Spleen (tissue), 13 donors: ENCODE measurements at places on chromosomes 16 and 17. TPM values are rescaled to one million over a fixed set of nuclear protein-coding genes. Genes with fewer than 3 reads are reported as not detected.

- DNase-seq = no peak
Observed at GRCh38 chr17:4945944-4946280, 2.4 kb downstream of the PFN1 start.

GRCh38 chr17:50270435-50271362 is 3.6 kb upstream of the TMEM92 start:
- DNase-seq = peak; percentile 71

DNA sequence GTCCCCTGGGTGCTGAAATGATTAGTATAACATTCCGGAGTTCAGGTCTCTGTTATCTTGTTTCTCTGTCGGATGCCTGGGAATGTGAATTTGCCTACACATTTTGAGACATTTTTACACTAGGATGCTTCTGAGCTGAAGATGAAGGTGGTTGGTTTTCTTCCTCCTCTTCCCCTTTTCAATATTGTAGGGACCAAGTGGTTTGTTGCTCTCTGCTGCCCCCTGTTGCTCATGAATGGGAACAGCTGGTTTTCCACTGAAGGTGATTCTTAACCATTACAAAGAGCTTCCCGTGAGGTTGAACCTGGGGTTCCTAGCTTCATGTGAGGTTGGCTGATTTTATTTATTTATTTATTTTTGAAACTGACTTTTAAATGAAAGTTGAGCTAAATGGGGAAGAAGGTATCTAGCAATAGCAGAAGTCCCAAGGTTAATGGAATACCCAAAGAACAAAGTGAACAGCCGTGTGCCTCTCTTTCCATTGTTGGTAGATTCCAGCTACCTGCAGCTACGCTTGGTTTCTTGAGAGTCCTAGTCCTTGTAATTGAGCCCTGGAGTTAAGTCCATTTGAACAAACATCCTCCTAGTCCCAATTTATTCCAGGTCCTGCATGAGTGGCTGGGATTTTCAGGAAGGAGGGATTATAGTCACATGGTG is 983.9 kb upstream of the EEF2KMT start:
- no peak for DNase-seq

GRCh38 chr17:4488989-4489595 is 9.6 kb upstream of the SPNS2 start:
- DNase-seq = no peak

- no peak for DNase-seq
Observed at GRCh38 chr16:16027728-16028310, 78.4 kb downstream of the ABCC1 start.

- DNase-seq = no peak
Observed at GRCh38 chr16:15701367-15701766, 51.3 kb downstream of the NDE1 start.

DNA sequence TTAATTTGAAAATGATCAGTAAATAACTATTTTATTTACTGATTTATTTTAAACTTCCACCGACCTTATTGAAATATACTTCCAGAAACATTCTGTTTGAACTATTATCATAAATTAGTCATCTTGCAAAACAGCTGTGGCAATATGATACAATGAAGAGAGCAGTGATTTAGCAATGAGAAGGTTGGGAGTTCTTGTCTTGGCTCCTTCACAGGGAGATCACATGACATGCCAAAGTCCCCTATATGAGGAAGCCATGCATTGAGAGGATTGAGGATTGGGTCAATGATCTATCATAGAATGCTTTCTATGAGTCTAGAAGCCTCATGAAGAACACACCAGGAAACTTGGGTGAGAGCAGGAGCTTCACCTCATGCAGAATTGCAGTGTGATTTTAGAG is 222.7 kb downstream of the LGALS9B start:
- no peak for DNase-seq

DNA sequence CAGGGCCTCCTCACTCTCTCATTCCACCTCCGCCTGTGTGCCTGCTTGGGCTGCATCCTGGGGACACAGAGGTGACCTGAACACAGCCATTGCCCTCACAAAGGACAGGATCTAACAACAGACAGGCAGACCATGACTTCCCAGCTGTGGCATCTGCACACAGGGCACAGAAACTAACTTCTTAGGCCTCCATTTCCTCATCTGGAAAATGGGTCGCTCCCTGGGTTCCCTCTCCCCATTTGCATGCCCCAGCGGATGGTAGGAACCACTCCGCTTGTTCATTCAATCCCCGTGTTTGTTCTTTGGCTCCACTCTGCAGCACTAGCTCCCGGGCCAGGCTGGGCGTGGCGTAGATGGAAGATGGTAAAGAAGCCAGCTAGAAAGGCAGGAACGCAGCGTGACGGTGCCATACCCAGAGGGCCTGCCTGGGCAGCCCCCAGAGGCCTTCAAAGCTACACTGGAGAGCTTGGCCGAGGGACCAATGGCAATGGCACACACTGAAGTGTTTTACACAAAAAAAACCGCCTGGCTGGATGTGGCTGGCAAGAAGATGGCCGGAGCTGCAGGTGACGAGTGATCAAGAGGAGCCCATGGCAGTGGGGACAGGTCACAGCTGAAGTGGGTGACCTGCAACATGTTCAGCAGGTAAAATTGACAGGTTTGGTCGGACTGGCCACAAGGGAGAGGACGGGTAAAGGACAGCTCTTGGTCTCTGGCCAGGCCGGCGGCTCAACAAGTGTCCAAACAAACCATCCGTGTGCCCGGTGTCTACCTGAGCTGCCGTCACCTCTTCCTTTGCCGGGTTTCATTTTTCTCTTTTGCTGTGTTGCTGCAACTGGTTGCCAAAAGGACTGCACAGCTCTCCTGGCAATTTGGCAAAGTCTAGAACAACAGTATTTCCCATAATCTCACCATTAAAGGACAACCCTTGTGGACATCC is 66.9 kb downstream of the SOCS1 start:
- DNase-seq = no peak

GRCh38 chr17:50440172-50440837 is 14.3 kb downstream of the ACSF2 start:
- DNase-seq = no peak

DNA sequence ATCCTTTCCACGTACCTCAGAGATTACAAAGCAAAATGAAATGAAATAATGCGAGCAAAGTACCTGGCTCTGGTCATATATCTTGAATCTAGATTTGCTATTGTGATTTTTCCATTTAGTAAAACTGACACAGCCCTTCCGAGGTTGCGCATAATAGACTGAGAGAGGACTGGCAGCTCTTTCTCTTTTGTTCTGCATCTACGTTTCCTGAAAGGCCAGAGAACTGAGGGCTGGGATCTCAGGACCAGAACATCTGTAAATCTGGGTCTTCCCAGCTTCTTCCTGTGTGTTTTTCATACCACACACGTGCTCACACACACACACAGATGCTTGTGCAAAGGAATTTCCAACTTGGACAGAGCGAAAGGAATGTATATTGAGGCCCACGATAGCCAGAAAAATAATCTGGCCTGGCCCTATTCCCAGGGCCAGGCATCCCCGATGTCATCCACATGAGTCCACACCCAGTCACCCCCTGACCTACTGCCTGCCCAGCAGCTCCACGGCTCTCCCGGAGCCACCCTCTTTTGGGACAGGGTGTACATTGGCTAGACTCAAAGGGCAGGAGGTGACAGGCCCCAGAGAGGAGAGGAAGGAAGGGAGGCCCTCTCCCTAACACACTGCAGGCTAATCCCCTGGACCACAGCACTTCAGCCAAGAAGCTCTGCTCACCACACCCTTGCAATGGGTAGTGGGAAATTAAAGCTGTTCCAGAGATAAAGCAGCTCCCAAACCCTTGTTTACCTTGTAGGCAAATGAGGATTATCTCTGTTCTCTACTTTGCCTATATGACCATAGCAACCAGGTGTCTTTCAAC is 41.8 kb downstream of the NOL11 start:
- DNase-seq = peak; percentile 76

DNA sequence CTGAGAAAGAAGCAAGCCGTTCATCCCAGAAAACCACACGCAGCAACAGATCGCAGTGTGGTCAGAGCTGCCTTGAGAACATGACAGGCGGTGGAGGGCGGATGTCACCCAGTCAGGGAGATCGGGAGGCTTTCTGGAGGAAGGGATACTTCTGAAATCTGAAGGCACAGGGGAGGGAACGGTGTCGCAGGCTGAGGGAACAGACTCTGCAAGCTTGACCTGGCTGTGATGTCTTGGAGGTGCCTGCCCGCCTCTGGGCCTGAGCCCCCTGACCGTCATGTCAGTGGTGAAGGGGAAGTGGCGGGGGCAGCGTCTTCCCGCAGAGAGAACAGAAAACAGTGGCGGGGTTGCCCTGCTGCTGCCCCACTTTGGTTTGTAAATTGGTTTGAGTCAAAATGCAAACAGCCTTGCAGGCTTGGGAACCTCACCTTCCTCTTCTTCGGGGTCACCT is 8.1 kb upstream of the ATP2A3 start:
- peak; percentile 80 for DNase-seq

DNA sequence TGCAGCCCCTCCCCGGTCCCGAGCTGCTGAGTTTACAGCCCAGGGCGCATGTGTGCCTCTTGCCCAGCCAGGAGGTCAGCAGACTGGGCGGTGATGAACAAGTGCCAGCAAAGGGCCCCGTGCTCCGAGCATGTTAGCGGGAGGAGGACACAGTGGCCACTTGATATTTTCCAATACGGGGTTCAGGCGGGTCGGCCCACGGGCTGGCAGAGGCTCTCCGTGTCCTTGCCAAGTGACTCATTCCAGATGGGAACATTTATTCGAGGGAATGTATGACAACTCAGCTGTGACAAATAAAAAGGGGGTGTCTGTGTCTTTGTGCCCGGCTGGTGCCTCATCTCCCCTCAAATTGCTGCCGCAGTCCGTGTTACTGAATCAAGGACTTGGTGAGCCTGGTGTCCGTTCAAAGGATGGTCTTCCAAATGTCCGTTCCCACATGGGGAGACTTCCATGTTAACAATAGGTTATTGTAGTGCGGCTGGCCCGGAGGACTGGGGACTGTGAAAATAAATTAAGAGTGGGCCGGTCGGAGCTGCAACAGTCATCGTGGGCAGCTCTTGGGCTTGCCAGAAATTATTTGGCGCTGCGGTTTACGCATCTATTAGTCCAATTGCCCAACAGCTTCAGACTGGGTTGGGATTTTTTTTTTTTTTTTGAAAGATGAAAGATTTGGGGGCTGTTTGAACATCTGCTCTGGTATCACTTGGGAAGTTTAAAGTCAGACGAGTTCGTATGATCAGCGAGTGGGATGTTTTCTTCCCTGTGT is 174.0 kb upstream of the CIBAR2 start:
- DNase-seq = no peak

GRCh38 chr17:9256751-9257629 is 235.7 kb downstream of the NTN1 start:
- DNase-seq = no peak

DNA sequence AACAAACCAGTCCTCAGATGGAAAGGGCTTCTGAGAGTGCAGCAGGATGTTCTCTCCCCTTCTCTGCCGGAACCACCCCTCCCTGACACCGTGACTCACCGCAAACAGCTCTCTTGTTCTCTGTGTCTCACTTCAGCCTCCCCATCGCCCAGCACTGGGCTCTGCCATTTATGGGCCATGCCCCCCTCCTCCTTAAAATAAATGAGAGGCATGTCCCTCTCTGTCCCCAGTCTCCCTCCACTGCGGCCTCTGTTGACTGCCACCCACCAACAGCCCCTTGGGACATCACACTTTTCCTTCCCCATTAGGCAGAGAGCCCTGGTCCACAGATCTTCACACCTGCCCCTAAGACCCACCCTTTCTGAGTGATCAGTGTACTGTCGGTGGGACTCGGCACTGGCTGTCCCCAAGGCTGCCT is 6.3 kb downstream of the CCDC102A start:
- peak; percentile 89 for DNase-seq

DNA sequence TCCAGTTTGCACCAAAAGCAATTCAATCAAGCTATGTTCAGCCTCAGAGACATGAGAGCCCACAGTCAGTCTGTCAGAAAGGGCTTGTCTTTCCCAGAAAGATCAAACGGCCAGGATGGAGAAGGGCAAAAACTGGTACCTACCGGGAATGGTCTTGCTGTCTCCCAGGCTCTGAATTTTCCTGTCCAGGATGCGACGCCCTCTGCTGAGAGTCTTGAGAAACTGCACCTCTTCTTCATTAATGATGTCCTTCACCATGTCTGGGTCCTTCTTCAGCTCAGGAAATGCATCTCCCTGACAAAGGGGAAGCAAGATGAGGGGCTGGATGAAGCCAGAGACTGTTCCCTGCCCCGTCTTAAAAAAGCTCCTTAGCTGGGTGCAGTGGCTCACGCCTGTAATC is 15.8 kb upstream of the EXOSC6 start:
- no peak for DNase-seq

GRCh38 chr17:42640121-42640520 is 19.0 kb upstream of the TUBG2 start:
- no peak for DNase-seq

- DNase-seq = peak; percentile 30
Observed at GRCh38 chr17:72569148-72569946, 448.5 kb downstream of the SOX9 start.

DNA sequence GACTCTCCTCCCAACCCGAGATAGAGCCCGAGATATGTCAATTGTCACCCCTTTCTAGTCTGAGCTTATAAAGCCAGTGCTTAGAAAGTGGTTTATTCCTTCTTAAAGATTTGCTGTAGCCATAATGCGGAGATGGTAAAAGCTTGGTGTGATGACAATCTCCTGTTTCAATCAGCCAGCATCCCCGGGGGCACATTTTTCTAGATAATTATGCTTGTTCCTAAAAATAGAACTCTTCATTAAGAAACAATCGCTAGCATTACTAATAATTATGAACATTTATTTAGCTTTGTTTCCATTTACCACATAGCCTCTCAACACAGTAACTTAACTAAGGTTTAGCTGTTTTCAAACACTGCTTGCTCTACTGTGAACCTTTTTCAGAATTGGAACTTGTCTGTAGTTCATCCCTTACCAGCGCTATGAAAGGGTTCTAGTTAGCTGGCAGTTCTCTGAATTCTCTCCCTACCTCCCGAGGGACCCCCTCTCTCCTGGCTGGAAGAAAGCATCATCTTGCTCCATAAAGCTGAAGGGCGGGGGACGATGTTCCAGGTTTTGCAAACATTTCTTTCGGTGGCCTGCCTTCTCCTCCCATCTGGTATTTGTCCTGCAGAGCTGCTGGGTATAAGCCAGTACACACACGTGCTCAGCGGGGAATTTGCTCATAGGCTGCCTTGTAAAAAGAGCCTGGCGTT is 922 bp upstream of the MRPL58 start:
- DNase-seq = no peak

GRCh38 chr17:41667280-41668041 is 21.2 kb upstream of the EIF1 start:
- DNase-seq = peak; percentile 84

DNA sequence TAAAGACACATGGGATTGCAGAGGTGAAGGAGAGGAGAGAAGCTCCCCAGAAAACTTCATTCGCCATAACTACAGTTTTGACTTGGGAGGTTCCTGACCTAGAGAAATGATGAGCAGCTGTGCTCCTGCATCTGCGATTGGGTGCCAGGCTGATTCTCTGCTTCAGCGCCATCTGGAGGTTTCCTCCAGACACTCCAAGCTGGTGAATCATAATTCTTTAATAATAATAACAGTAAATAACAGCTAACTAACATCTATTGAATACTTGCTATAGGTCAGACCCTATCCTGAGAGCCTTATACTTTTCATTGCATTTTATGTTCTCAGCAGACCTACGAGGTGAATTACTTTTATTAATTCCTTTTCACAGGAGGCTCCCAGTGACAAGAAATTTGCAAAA is 575.8 kb downstream of the TOX3 start:
- no peak for DNase-seq

The TBC1D3D gene
- total RNA-seq = 0.79 TPM

The CCL17 gene
- total RNA-seq = not detected

The SOST gene
- total RNA-seq = not detected

The TP53TG3C gene
- total RNA-seq = not detected

The TNFAIP1 gene
- 108 TPM for total RNA-seq

The PPM1E gene
- total RNA-seq = 0.23 TPM

The TPPP3 gene
- 2.5 TPM for total RNA-seq

The PLD6 gene
- total RNA-seq = 4.3 TPM

The STAT5A gene
- total RNA-seq = 83.3 TPM
